ENCODE measurements at places on chromosomes 1 and 21. TPM values are rescaled to one million over a fixed set of nuclear protein-coding genes. Genes with fewer than 3 reads are reported as not detected.

GRCh38 chr1:226781937-226782609, 43.0 kb upstream of the ITPKB start:
- no peak for DNase-seq

The AMY1B gene
- total RNA-seq, result not detected

DNA sequence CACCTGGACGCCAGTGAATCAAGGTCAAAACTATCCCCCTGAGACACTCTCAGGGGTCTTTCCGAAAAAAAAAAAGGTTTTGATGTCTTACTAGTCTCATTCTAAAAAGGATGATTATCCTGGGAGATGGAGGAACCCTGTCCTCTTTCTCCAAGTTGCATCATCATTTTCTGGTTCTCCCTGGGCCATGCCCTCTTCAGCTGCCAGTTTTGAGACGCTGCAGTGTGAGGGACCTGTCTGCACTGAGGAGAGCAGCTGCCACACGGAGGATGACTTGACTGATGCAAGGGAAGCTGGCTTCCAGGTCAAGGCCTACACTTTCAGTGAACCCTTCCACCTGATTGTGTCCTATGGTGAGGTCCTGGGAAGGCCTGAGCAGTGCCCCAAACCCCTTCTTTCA, 3.5 kb downstream of the FCRLA start:
- DNase-seq, result no peak

- DNase-seq, result no peak
These were observed 23.1 kb downstream of the SLC35A3 start for GRCh38 chr1:99992760-99993467.

GRCh38 chr1:1678581-1679380, 13.8 kb downstream of the SLC35E2B start:
- peak; percentile 50 for DNase-seq

DNA sequence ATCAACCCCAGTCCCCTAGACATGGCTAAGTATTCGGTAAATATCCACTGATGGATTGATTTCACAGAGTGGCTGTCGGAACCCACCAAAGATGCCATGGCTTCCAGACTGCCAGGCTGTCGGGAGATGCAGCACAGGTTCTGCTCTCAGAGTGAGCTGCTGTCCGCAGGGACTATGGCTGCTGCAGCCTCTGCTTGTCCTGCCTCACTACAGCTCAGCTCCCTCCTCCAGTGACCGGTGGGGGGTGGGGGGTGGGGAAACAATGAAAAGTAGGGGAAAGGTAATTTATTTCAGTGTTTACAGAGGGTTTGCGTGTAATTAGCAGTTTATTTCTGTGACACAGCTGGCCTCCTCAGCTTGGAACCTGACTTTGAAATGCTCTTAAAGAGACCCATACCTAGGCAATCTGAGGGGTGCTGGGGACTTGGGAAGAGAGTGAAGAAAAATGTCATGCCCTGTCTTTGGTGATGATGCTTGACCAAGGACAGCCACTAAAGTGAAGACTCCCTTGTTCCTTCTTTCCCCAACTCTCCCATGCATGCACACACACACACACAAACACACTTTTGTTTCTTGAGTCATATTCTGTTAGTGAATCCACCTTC, 109.0 kb downstream of the CACNA1E start:
- peak; percentile 20 for DNase-seq

The PIGC gene
- 18.8 TPM for total RNA-seq

DNA sequence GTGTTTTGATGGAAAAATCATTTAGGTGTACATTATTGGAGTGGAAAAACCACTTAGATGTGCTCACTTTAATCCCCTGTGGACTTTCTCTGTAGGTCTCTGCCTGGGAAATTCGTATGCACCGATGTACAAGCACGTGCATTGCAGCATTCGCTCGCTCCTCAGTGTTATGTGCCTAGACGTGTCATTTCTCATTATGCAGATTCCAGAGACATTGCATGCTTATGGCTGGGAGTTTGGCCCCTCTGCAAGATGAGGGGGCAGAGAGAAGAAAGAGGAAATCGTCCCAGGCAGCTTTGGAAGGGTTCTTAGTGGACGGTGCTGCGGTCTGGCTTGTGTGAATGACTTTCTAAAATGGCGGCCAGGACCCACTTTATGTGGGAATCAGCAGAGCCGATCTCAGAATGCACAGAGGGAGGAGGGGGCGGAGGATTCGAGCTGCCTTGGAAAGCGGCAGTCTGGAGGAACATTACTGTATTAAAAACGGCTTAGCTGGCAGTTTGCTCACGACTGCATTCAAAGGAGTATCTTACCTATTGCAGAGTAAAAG, 2.3 kb downstream of the SPEN start:
- peak; percentile 69 for DNase-seq

The HSD3B2 gene
- not detected for total RNA-seq

DNA sequence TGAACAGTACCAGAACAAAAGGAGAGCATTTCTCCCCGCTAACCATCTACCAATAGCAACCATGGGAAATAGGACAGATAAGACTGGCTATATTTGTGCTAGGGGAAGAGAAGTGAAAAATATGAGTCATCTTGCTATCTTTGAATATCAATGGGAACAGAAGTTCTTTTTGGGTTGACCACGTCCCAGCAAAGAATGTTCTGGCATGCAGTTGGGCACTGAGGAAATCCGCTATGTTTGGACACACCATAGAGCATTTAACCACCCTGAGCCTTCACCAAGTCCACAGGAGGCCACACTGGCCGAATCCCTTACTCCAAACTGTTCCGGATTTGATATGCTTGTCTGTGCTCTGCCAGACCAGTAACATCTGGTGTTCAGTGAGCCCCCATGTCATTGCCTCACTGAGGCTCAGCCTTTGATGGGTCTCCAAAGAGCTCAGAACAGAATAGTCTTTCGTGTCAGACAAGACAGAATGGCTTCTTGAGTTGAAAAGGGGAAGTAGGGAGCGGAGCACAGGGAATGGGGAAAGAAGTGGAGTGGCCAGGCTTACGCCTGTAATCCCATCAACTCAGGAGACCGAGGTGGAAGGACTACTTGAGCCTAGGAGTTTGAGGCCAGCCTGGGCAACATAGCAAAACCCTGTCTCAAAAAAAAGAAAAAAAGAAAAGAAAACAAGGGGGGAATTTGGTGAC, 81.4 kb downstream of the SMYD2 start:
- DNase-seq, result no peak

GRCh38 chr1:87169263-87169910, 159.3 kb upstream of the LMO4 start:
- DNase-seq, result no peak
